ENCODE measurements at places on chromosomes 3 and 15.

GRCh38 chr3:143255739-143256138, 136.2 kb downstream of the CHST2 start:
- DNase-seq, result no peak

DNA sequence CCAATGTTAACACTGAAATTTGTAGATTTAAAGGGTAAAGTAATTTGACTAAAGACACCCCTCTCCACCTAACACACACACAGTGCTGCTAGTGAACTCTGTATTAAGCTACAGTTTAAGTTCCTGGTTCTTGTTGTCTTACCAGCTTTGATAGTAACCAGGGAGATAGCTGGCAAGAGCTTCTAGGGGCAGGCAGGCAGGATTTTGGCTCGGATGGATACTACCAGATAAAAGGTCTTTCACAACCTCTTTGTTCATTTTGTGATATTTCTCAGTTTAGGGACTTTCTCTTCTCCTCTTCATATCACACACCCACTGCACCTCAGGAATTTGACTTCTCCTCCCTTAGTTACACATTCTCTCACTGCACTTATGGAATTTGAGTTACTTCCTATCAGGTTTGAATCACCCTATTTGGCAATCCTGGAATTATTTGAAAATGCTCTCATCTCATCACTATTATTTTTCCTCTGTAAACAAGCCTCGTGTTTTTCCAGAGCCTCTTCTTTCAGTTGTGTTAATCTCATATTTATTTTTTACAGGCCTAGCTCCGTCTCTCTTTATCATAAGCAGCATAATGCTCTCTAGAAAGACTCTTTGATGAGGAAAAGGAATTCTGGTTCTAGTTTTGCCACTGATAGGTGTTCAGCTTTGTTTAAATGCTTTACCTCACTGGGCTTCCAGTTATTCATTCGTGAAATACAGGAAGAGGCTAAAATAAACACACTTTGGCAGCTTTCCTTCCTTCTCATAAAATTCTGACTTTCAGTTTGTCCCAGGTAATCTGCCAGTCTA, 23.0 kb upstream of the CLDN1 start:
- DNase-seq, result no peak

DNA sequence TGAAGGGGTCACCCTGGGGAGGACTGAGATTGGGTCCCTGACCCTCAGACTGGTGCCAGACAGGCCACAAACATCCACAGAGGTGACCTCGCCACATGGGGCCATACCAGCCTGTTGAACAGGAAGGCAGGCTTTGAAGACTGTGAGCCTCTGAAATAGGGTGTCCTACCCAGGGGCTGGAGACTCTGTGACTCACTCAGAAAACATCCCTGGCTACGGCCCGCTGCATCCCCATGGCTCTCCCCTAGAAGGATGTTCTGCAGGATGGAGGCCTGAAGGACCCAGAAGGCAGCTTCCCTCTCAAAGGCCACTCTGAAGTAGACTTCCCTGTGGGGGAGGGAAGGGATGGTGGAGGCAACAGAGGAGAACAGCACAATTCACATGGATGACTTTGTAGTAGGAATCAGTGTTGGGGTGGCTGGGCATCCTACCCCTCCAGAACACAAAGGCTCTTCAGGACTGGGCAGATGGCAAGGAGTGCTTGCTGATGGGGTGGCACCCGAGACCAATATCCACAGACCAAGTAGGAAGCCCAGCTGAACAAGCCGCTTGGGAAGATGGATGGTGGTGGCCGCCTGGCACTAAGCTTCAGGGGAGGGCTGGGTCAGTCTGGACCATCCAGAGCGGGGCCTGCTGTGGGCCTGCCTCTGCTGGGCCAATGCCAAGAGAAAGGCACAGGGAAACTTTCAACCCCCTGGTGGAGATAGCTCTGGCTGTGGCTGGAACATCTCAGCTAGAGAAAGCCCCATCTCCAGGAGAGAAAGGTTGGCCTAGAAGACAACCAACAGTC, 37.6 kb upstream of the DUSP7 start:
- no peak for DNase-seq

DNA sequence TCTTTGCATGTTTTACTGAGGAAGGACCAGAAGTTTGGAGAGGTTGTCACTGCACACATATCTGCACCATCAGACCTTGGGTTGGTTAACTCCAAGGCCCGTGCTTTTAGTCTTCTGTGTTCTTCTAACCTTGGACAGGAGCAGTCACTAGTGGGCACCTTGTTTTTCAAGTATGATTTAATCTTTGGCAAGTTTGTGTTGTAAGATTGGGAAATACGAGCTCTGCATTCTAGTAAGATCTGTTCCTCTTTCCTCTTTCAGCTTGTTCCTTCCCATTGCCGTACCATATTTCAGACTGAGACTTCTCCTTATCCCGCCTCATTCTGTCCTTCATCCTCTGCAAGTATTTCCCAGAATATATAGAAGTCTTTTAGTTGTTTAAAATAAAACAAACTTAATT, 5.1 kb downstream of the TMOD2 start:
- no peak for DNase-seq

- DNase-seq, result no peak
Observed at GRCh38 chr3:82001276-82001923, 240.0 kb upstream of the GBE1 start.

DNA sequence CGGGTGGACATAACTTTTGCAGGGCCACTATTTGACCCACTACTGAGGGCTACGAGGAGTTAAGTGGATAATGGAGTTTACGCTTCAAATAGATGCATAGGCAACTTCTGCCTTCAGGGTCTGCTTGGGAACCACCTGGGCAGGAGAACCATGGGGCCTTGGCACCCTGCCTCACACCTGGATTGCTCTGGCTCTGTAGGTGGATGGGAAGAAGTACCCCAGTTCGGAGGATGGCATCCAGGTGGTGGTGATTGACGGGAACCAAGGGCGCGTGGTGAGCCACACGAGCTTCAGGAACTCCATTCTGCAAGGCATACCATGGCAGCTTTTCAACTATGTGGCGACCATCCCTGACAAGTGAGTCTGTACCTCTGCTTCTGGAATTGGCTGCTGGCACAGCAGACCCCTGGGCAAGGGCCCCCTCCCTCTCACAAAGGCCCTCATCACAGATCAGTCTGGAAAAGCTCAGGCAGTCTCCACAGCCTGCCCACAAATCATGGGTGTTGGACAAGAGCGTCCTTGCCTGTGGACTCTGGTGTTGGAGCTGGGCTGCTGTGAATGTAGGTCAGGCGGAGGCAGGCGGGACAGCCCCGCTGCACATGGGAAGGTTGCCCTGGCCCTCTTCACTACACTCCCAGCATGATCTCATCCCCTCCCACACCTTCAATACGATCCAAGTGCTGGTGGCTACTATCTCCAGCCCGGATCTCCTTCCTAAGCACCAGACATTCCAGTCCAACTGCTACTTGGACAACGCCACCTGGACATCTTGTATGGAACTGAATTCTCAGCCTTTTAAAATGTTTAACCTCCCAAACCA, 46.7 kb downstream of the MESD start:
- DNase-seq, result no peak

DNA sequence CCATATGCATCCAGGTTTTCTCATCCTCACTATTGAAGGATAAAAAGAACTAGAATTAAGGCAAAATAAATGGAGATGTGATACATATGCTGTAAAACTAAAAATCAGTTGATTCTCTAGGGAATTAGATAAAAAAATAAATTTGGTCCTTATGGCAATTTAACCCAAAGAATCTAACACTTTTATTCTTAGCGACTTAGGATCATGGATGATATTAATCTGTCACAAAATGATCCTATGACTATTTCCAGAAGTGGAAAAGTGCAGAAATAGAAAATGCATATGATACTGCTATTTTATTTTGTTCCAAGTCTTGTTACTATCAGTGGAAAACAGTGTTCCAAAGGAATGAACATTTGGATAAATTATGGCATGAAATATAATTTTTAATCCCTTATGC, 746.3 kb downstream of the ROBO2 start:
- DNase-seq, result no peak

GRCh38 chr3:38562467-38562925, 66.4 kb downstream of the EXOG start:
- no peak for DNase-seq

DNA sequence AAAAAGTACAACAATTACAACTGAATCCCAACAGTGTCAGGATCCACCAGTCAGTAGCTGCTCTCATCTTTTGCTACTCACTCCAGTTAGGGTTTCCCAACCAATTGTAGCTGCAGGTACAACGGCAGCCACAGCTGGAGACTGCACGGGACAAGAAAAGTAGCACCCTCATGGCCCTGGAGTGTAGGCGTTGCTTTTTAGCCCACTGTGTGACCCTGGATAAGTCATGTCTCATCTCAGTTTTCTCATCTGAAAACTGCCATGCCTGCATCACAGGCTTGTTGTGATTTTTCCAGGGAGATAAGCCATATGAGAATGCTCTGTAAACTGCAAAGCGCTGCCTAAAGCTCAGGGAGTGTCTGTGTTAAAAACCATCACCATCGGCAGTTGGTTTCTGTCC, 535.6 kb upstream of the IL12A start:
- DNase-seq, result no peak

DNA sequence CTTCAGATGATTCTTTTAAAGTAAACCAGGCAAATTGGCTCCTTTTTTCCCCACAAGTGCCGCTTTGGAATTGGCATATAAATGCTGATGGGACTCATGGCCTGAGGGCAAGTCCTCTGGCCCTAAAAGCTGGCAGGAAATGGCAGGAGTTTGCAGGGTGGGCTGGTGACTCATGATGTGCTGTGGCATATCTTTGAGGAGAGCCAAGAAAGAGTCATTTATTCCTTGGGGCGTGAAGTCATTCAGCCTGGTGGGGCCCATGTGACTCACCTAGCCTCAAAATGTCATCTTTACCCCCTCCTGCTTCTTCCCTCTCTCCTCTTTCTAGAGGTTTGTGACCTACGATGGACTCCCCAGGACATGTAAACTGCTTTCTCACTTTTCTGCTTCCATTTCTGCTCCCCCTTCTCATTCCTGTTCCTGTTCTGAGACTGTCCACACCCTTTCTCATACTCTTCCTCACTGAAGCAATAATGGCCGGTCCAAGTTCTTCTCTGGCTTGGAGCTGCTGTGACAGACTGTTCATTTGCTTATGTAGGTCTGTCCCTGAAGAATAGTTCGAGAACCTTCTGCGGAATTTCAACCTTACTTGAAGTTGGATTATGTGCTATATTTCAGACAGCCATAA, 326.1 kb downstream of the SATB1 start:
- DNase-seq, result no peak

GRCh38 chr3:175965036-175965435, 1105.9 kb downstream of the NAALADL2 start:
- no peak for DNase-seq

DNA sequence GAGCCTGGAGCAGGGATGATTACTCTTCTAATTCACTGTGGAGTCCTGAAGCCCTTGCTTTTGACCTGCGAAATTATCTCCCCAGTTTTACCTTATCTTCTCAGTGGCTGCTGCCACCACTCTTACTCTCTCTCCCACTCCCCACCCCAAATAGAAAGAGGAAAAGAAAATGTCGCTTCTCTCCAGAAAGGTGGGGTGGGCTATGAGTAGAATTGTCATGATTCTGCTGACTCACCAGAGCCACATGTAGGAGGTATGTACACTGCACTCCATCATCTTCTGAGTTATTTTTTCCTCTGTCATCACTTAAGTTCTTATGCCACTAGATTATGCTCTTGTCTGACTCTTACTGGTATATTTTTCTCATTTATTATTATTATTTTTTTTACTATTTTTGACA, 43.9 kb upstream of the TMEM158 start:
- no peak for DNase-seq

- DNase-seq, result no peak
Observed at GRCh38 chr3:50124800-50125178, 30.3 kb upstream of the SEMA3F start.

DNA sequence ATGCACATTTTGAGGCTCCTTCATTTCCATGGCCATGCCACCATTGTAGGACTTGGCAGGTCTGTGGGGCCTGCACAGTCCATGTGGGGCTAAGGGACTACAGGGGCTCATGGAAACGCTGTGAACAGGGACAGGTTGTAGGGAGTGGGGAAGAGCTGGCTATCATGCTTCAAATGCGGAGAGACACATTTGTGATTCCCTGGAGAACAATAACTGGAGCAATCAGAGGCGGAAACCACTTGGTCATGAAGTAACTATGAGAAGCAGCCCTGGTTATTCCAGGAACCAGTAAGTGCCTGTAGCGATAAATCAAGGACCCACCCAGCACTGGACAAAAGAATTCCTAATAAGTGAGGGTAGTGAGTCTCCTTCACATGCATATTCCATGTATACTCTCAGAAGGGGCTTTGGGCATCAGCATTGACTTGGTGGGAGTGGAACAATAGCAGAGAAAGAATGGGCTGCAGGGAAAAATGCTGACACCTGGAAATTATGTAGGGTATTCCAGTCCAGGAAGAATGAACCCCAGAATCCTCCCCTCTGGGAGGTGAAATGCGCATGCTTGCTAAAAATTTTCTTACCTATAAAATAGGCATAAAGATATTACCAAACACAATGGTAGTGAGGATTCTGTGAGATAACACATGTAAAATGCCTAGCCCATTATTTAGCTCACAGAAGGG, 251.4 kb upstream of the ROPN1 start:
- DNase-seq, result no peak

DNA sequence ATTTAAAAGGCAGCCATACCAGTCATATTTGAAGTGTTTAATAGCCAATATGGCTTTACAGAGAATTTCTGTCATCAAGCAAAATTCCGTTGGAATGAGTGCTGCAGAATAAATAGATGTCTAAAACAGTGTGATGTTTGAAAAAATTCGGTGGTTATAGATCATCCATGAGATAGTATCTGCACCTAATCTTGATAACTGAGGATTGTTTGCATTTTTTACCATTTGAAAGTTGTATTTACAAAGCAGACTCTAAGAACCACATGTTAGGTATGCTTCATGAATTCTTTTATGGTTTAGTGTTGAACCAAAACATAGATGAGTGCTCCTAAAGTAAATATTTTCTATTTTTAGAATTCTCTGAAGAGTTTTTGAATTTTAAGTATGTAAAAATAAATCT, 476.1 kb downstream of the NAALADL2 start:
- DNase-seq, result no peak

DNA sequence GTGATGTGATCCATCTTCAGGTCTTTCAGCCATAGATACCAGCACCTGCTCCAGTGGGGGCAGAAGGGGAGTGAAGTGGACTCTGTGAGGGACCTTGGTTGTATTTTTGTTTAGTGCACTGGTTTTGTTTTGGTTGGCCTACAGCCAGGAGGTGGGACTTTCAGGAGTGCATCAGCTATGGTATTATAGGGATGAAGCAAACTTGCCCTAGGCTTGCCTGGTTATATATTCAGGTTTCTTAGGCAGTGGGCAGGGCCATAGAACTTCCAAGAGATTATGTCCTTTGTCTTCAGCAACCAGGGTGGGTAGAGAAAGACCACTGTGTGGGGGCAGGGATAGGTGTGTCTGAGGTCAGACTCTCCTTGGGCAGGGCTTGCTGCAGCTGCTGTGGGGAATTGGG, 337.3 kb upstream of the SGO1 start:
- DNase-seq, result no peak
